ENCODE measurements at places on chromosomes 2 and 18. TPM values are rescaled to one million over a fixed set of nuclear protein-coding genes. Genes with fewer than 3 reads are reported as not detected.
A peak's percentile ranks its signal among the peaks of the same experiment; 100 is the strongest.

- no peak overlapping the region for H3K27ac ChIP-seq
- H3K36me3 ChIP-seq = no peaks in the 10 kb centered on the region
- peaks cover 5% of the 10 kb centered on the region for H3K27me3 ChIP-seq
- H3K4me3 ChIP-seq = no peak overlapping the region
Observed at GRCh38 chr2:241947876-241948275, 78.3 kb downstream of the RTP5 start.

ME2 gene
- 25.3 TPM for total RNA-seq

- no peaks in the 10 kb centered on the region for H3K27me3 ChIP-seq
- no peak overlapping the region for H3K4me3 ChIP-seq
- H3K4me1 ChIP-seq = no peaks in the 10 kb centered on the region
- no peak for DNase-seq
- no peak overlapping the region for H3K27ac ChIP-seq
- H3K36me3 ChIP-seq = no peaks in the 10 kb centered on the region
Observed at GRCh38 chr2:144343145-144343544, 176.8 kb downstream of the ZEB2 start.

DNA sequence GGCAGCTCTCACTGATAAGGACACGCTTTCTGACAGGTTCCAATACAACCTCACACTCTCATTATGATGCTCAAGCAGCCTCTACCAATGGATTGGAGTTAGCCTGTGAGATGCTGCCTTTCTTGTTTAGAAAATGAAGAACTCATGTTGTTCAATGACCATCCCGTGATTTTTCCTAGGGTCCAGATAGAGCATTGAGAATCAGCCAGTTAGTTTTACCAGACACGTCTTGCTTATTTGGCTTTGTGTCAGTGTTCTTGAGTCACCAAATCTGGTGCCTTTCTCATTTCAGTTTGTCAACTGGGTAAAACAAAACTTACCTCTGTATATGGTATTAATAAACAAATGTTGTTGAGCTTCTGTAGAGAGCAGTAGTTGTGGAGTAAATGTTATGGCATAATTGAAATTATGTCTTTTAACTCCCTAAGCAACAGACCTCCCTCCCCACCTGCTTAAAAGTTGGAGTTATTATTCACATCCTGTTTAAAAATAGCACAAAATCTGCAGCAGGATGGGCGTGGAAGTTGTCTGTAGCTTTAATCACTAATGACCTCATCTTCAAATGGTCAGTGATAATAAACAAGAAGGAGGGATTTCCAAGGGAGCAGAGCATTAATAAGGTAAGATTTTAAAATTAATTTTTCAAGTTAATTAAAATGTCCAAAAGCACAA, 167.3 kb downstream of the HRH4 start:
- H3K36me3 ChIP-seq = no peaks in the 10 kb centered on the region
- peaks cover 7% of the 10 kb centered on the region for H3K4me1 ChIP-seq
- H3K27ac ChIP-seq = no peak overlapping the region
- DNase-seq = no peak
- no peaks in the 10 kb centered on the region for H3K27me3 ChIP-seq

TMEM214 gene
- 22.0 TPM for total RNA-seq

- H3K36me3 ChIP-seq = no peaks in the 10 kb centered on the region
- H3K4me1 ChIP-seq = peaks cover 6% of the 10 kb centered on the region
Observed at GRCh38 chr2:86143307-86143706, 37.3 kb downstream of the PTCD3 start.

- no peak overlapping the region for H3K4me3 ChIP-seq
- no peaks in the 10 kb centered on the region for H3K4me1 ChIP-seq
- no peaks in the 10 kb centered on the region for H3K27me3 ChIP-seq
Observed at GRCh38 chr18:54003195-54003594, 221.3 kb downstream of the MBD2 start.

GRCh38 chr2:44001716-44002115, 5.9 kb upstream of the LRPPRC start:
- no peaks in the 10 kb centered on the region for H3K27me3 ChIP-seq
- no peak for DNase-seq
- no peak overlapping the region for H3K4me3 ChIP-seq
- H3K36me3 ChIP-seq = no peaks in the 10 kb centered on the region

GPR39 gene
- not detected for total RNA-seq

- H3K36me3 ChIP-seq = no peaks in the 10 kb centered on the region
- no peak overlapping the region for H3K27ac ChIP-seq
- DNase-seq = no peak
Observed at GRCh38 chr2:170639635-170640034, 75.5 kb upstream of the SP5 start.

STK39 gene
- total RNA-seq = 1.5 TPM

TDRD15 gene
- total RNA-seq = not detected

RABL2A gene
- 1.2 TPM for total RNA-seq

CTAGE1 gene
- total RNA-seq = not detected

GRCh38 chr2:179533875-179534274, 269.2 kb upstream of the SESTD1 start:
- no peak for DNase-seq
- H3K27me3 ChIP-seq = no peaks in the 10 kb centered on the region
- H3K4me3 ChIP-seq = no peak overlapping the region
- peaks cover 11% of the 10 kb centered on the region for H3K4me1 ChIP-seq
- peak overlapping the region; percentile 67 for H3K27ac ChIP-seq

DNA sequence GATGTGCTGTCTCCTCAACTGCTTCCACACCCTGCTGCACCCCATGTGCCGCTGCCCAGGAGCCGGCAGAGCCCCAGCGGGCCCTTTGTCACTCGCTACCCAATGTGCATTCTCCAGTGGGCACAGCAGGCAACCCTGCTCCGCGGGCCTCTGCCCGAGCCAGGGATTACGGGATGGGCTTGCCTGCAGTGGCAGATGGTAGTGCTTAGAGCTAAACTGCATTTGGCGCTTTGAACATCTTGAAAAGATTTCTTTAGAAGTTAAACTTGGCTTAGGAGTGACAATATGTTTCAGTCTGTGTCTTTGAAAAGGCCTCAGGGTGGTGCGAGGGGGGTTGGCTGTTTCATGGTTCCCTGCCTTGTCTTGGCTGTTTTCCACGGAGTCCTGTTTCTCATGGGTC, 84.0 kb upstream of the BOD1L2 start:
- no peaks in the 10 kb centered on the region for H3K4me1 ChIP-seq
- no peak for DNase-seq
- no peaks in the 10 kb centered on the region for H3K36me3 ChIP-seq
- H3K27ac ChIP-seq = no peak overlapping the region
- H3K4me3 ChIP-seq = no peak overlapping the region

DNA sequence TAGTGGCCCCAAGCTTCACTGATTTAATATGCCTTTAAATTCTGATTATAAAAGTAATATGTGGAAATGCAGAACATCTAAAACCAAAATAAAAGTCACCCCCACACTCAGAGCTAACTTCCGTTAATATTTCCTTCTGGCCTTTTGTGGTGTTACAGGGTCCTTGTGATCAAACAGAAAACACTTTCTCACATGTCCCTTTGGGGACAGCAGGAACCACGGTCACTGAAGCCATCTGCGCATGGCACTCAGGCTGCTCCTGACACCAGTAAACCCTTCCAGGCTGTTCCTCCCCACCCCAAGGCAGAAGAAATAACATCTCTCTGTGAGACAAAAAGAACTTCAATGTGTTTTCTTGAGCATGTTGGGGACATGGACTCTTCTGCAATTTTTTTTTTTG, 25.1 kb upstream of the GPR17 start:
- DNase-seq = no peak
- no peak overlapping the region for H3K27ac ChIP-seq
- no peaks in the 10 kb centered on the region for H3K27me3 ChIP-seq
- H3K36me3 ChIP-seq = no peaks in the 10 kb centered on the region
- H3K4me3 ChIP-seq = no peak overlapping the region

OSBPL6 gene
- total RNA-seq = 11.6 TPM

GRCh38 chr18:8208716-8209115, 400.5 kb upstream of the RAB12 start:
- H3K36me3 ChIP-seq = no peaks in the 10 kb centered on the region
- DNase-seq = no peak
- no peaks in the 10 kb centered on the region for H3K4me1 ChIP-seq
- H3K4me3 ChIP-seq = no peak overlapping the region

GRCh38 chr2:71466301-71467179, 13.2 kb downstream of the DYSF start:
- no peaks in the 10 kb centered on the region for H3K27me3 ChIP-seq
- H3K36me3 ChIP-seq = no peaks in the 10 kb centered on the region
- peak overlapping the region; percentile 70 for H3K4me3 ChIP-seq
- H3K27ac ChIP-seq = peak overlapping the region; percentile 77
- peak; percentile 65 for DNase-seq
- H3K4me1 ChIP-seq = peaks cover 68% of the 10 kb centered on the region

- no peaks in the 10 kb centered on the region for H3K4me1 ChIP-seq
- no peaks in the 10 kb centered on the region for H3K27me3 ChIP-seq
- H3K27ac ChIP-seq = no peak overlapping the region
- no peaks in the 10 kb centered on the region for H3K36me3 ChIP-seq
- no peak overlapping the region for H3K4me3 ChIP-seq
Observed at GRCh38 chr2:72051971-72052505, 95.6 kb downstream of the CYP26B1 start.

DNA sequence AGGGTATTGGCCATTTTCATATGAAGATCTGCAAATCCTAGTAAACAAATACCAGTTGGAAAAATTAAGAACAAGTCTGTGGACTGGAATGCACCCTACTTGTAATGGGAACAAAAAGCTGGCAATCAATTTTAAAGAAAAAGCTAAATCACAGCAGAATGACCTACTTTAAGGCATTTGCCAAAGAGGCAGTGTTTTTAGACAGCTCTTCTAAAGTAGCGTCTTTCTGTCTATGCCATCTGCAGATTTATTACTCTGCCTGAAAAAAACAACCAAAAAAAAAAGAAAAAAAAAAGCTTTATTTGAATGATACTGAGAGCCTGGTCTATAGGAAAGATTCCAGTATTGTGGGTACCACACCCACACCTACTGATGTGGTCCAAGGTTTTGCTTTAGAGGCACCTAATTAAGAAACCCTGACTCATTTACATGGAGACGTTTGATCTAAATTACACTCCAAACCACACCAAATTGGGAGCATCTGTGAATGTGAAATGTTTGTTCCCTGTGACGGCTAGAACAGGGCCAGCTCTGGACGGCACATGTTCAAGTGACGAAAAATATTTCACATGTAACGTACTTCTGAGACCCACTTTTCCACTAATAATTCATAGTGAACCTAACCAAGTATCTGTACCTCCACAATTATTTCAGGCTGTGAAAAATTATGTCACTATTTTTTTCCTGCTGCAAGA, 597.1 kb downstream of the ARHGAP15 start:
- H3K4me3 ChIP-seq = no peak overlapping the region
- no peak overlapping the region for H3K27ac ChIP-seq
- H3K27me3 ChIP-seq = no peaks in the 10 kb centered on the region
- no peaks in the 10 kb centered on the region for H3K4me1 ChIP-seq

- DNase-seq = peak; percentile 37
- H3K27ac ChIP-seq = no peak overlapping the region
- H3K27me3 ChIP-seq = no peaks in the 10 kb centered on the region
Observed at GRCh38 chr2:68284896-68285295, 32.6 kb upstream of the PPP3R1 start.

DNA sequence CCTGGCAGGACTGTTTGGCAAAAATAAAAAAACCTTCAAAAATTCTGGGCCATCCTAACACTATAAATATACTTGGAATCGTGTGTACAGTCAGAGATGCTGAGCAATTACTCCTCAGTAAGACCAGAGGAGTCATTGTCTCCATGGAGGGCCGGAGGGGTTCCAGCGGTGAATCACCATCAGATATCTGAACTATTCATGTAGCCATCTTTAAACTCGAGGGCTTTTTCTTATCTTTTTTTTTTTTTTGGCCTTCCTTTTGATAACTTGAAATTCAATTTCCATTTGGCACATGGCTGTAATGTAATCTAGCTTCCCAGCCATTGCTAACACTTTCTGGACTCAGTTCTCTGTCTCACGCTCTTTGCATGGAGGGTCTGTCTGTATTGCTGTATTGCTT, 7.4 kb upstream of the FHL2 start:
- no peak for DNase-seq
- H3K4me1 ChIP-seq = peaks cover 41% of the 10 kb centered on the region
- H3K27ac ChIP-seq = no peak overlapping the region
- no peaks in the 10 kb centered on the region for H3K36me3 ChIP-seq
- H3K27me3 ChIP-seq = no peaks in the 10 kb centered on the region
- H3K4me3 ChIP-seq = no peak overlapping the region

GRCh38 chr2:104312684-104313083, 541.2 kb upstream of the POU3F3 start:
- H3K36me3 ChIP-seq = no peaks in the 10 kb centered on the region
- no peak overlapping the region for H3K27ac ChIP-seq
- no peak overlapping the region for H3K4me3 ChIP-seq
- no peaks in the 10 kb centered on the region for H3K4me1 ChIP-seq
- no peaks in the 10 kb centered on the region for H3K27me3 ChIP-seq
- DNase-seq = no peak

PPP1R1C gene
- total RNA-seq = not detected

GRCh38 chr2:144233733-144234541, 286.0 kb downstream of the ZEB2 start:
- H3K4me3 ChIP-seq = no peak overlapping the region
- H3K4me1 ChIP-seq = no peaks in the 10 kb centered on the region
- no peak for DNase-seq
- H3K27ac ChIP-seq = no peak overlapping the region
- H3K27me3 ChIP-seq = no peaks in the 10 kb centered on the region
- no peaks in the 10 kb centered on the region for H3K36me3 ChIP-seq

KCNF1 gene
- total RNA-seq = not detected

DNA sequence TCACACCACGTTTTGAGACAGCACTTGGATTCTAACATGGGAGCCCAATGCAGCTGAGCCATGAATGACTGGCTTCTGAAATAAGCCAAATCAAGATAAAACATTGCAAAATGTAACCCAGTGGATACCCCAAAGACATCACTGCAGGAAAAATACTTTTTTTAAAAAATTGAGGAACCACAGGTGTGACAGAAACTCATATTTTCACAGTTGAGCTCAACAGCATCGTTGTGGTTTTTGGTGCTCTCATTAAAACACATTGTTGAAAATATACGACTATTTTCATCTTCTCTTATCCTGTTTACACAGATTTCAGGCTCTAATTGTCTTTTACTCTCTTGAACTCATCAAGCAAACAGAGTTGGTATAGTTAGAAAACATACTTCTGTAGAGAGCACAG, 429.3 kb upstream of the VRK2 start:
- no peaks in the 10 kb centered on the region for H3K27me3 ChIP-seq
- H3K4me1 ChIP-seq = no peaks in the 10 kb centered on the region
- H3K36me3 ChIP-seq = no peaks in the 10 kb centered on the region
- DNase-seq = no peak
- H3K27ac ChIP-seq = no peak overlapping the region
- no peak overlapping the region for H3K4me3 ChIP-seq
